ENCODE measurements at places on chromosomes 16 and 17.

GRCh38 chr17:74749279-74750038 is 1.0 kb downstream of the NHERF1 start:
- DNase-seq: no peak

DNA sequence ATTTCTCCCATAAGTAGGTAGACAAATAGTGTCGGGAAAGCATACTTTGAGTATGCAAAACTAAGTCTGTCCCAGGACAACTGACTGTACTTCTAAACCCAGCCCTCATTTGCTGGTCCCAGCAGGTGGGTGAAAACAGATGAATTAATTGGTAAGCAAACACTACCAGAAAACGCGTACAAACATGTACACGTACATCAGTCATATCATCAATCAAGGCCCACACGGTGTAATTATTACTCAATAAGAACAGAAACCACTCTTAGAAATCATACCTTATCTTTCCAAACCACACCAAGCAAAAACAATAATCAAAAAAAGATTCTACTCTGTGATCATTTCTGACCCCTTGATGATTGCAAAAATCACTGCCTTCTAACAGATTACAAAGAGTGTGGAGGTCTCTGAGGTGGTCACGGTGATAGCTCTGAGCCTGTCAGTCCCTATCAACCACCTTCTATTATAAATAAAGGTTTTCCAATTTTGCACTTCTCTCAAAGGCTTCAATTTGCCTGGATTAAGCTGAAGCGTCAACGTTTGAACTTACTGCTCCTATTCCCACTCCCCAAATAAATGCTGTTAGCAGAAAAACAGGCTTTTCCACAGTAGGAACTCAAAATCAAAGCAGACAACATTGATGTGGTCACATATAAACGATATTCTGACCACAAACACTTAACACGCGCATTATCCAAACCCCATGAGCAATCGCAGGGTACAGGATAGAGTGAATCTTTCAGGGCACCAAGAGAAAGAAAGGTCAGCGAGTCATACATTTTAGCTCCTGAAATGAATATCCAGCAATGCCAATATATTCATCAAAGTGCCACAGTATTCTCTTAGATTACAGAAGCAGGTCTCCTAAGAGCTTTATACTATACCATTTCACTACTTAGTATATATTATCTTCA is 211.9 kb downstream of the STX8 start:
- DNase-seq: no peak

GRCh38 chr16:57798953-57799599 is 3.2 kb downstream of the KIFC3 start:
- no peak for DNase-seq

DNA sequence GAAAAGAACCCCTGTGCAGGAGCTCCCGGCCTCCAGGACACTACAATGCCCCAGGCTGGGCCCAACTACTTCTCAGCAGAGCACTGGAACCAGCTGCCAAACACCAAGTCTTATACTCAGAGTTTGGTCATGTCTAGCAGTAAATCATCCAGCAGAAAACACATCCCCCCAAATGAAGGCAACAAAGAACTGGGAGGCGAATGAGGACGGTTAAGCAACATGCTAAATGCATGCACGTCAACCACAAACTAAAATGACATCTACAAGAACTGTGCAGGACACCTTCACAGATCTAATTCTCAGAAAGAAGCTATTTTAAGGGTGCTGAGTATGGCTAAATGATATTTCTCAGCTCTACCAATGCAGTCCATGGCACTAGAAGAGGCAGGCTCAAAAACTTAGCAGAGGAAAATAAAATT is 7.6 kb upstream of the IRX5 start:
- no peak for DNase-seq

DNA sequence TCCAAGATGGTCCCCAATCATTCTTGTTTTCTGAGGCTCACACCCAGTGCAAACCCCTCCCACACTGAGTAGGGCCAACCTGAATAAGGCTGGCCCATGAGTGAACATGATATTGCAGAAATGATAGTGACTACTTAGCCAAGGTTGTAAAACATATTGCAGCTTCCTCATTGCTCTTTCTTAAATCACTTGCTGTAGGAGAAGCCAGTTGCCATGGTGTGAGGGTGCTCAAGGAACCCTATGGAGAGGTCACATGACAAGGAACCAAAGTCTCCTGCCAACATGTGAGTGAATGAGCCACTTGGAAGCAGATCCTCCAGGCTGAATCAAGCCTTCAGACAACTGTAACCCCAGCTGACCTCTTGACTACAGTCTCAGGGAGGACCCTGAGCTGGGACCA is 191.4 kb downstream of the RGS9 start:
- DNase-seq: no peak

GRCh38 chr16:15771694-15772093 is 85.1 kb downstream of the MYH11 start:
- no peak for DNase-seq

DNA sequence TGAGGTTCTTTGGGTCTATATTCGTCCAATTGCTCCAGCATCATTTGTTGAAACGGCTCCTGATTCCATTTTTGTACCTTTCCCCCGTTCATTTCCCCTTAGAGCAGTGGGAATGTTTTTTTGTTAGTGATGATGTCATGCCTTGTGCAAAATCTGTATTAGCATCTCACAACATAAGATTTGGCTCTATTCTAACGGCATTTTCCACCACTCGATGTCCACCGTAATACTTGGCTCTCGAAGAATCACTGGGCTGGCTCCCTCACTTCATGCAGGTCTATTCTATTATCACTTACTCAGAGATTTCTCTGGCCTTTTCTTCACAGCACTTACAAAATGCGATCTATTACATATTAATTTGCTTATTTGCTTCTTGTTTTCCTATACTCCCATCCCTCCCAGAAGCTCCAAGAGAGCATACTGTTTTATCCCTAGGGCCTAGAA is 571 bp upstream of the NME1 start:
- no peak for DNase-seq

DNA sequence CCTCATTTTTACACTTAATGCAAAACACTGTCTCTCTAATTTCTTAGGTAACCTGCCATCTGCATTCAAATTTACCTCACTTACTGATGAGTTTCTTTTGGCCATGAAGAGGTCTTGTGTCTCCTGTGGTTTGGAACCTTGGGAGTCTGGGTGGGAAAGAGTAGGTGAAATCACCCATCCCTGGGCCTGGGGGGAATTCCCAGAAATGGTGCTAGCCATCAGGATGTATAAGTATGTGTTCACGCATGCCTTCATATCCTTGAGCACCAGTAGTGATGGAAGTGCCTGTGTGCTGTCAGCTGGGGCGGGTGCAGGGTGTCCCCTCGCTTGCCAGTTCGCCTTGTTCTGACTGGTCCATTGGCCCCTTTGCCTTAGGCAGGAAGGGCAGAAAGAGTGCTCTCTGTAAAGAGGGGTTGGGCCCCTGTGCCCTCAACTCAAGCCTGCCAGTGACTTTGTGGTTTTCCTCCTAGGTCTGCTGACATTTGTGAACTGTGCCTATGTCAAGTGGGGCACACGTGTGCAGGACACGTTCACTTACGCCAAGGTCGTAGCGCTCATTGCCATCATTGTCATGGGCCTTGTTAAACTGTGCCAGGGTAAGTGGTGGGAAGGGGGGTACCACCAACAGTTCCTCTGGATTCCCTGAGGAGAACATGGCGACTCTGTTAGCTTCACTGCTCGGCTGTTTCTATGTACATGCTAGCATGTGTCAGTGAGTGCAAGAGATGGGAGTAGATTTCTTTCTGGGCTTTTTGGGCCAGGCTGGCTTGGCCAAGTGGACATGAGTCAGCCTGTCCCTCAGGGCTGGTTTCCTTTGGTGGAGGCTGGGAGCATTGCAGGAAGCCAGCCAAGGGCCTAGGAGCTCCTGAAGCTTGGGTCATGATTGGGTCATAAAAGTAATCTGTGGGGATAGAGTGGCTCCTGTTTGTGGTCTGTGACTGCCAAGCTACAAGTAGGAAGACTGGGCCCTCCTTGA is 23.2 kb downstream of the SLC7A6OS start:
- DNase-seq: peak; percentile 65
